ENCODE measurements at places on chromosomes 3 and 15.

DNA sequence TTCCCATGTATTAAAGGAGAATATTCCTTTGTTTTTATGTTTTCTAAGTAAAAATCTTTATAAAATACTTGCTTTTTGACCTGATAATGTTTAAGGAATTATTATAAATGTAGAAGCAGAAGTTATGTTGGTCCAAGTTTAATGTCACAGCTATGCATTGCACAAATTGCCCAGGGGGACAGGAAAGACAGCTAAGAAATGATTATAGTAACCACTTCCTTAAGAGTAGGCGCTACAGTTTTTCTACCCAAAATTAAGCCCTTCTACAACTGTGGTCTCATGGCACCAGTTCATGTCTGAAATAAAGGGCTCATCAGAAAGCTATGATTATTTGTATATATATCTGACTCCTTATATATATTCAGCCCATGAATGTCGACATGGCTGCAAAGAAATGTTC is 176.4 kb downstream of the GBE1 start:
- DNase-seq: no peak

DNA sequence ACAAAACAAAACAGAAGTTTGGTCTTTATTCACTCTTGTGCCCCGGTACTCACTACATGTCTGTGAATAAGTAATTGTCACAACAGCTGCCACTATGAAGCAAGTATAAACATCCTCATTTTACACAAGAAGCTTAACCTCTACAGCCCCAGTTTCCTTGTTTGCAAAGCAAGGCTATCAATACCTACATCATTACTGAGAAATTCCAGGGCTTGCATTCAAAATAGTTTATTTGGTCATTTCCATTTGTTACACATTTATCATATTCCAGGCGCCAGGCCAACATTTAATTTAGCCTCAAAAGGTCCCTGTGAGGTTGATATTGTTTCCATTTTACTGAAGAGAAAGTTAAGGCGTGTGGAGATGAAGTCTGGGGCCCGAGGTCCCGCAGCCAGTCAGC is 161.4 kb upstream of the LRTM1 start:
- no peak for DNase-seq

DNA sequence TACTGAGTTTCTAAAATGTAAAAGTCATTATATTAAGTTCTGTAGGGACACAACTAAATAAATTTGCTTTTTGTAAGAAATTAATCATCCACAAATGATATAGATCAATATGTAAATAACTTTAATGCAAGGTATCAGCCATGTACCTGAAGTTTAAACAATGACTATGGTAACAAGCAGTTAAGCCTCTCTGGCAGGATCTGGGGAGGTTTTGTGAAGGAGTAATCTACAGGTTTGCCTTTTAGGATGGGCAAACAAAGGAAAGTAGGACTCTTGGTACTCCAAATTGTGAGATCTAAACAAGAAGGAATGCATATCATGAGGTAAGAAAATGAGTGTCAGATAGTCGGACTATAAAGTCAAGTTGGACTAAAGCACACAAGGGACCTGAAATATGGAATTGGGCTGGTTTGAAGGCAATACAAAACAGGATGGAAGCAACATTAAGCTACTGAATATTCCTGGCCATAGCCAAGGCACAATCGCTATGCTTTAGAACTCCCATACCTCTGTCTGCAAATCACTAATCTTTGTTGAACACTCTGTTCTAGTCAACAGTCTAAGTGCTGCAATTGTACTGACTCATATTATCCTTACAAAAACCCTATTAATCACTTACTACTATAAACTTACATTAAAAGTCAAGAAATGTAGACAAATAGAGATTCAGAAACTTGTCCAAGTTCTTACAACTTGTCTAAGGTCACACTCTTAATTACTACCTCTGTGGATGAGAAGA is 412.8 kb downstream of the DIPK2A start:
- no peak for DNase-seq

- no peak for DNase-seq
These were observed at the start of gene ADCY5 for GRCh38 chr3:123448536-123449101. TSS of gene ADCY5 (minus strand) at chr3:123449090. CDS start at chr3:123448545, 545 bp downstream.

DNA sequence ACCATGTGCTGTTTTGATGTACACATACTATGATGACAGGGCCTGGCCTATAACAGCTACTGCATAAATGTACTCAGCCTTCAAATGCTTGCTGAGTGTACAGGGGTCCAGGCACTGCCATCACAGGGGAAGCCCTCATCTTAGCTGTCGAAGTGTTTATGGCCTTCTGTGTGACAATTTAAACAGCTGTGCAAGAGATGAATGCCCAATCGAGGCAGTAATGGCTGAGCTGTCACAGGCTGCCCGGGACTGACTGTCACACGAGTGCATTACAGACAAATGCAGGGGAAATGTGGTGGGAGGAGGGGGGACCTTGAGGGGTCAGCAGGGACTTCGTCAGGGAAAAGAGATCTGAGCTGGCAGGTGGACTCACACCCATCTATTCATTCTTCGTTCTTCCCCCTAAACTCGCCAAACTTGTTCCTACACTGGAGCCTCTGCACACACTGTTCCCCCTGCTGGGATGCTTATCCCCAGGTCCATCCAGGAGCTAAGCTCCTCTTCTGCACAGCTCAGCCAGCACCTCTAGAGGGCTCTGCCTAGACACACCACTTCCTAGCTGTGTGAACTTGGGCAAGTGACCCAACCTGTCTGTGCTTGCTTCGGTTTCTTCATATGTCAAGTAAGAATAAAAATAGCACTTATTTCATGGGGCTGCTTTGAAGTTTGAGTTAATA is 156.2 kb upstream of the IQSEC1 start:
- no peak for DNase-seq

GRCh38 chr3:123949641-123950040 is 11.4 kb downstream of the CCDC14 start:
- DNase-seq: no peak

- DNase-seq: no peak
These were observed 217.7 kb upstream of the CGNL1 start for GRCh38 chr15:57158589-57158988.

DNA sequence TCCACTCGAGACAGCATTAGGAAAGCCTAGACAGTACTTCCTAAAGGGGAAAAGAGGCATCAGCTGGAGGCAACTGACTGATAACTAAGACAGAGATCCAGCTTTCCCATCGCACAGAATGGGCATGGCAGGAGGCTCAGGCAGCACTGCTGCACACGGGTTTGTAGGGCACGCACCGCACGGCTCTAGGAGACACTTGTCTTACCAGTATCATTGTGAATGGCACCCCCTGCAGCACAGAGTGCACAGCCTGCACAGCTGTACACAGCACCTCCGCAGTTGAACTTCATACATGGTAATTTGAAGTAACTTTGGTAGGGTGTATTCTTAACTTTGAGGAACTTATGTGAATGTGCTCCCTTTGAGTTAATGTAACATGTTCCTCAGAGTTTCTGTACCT is 281.6 kb downstream of the PLCL2 start:
- DNase-seq: no peak

- DNase-seq: no peak
These were observed 198.7 kb downstream of the AKAP13 start for GRCh38 chr15:85578941-85579701.

- no peak for DNase-seq
These were observed 27.8 kb upstream of the ST8SIA2 start for GRCh38 chr15:92365906-92366305.

- DNase-seq: no peak
These were observed 6.3 kb upstream of the CTSH start for GRCh38 chr15:78950902-78951840.

DNA sequence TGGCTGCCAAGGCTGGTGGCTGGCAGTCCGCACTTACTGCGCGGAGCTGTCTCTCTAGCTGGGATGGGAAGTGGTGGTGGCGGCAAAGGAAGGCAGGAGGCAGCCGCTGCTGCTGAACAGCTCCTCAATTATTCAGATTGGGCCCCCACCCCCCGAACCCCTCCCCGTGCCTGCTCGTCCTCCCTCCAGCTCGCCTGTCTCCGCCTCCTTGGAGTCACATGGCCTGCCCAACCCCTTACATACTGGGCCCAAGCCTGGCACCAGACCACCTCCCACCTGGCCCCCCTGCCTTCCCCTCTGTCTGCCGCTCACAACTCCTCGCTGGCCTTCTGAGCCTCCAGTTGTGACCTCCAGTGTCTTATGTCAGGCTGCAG is at the start of gene SLC7A14:
Gene SLC7A14 (minus strand): TSS at position 139 of the 374 bp plus-strand sequence. CDS start 59,139 bp downstream, outside the sequence.
- DNase-seq: no peak

GRCh38 chr3:194592798-194593752 is 40.1 kb downstream of the TMEM44 start:
- DNase-seq: no peak

GRCh38 chr3:146265720-146266119 is 14.8 kb upstream of the PLSCR4 start:
- no peak for DNase-seq

GRCh38 chr3:51709675-51710074 is 2.8 kb downstream of the GRM2 start:
- DNase-seq: no peak

DNA sequence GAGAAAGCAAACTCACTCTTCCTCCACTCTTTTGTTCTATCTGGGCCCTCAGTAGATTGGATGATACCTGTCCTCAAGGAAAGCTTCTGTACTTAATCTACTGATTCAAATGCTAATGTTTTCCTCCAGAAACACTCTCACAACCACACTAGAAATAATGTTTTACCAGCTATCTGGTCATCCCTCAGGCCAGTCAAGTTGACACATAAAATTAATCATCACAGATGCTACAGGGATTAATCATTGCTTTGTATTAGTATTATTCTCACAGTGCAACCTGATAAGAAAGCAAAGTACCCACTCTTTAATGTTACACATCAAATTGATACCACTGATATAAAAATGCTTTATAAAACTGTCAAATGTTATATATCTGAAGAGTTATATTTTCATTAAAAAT is 52.9 kb upstream of the ARL6 start:
- DNase-seq: no peak

DNA sequence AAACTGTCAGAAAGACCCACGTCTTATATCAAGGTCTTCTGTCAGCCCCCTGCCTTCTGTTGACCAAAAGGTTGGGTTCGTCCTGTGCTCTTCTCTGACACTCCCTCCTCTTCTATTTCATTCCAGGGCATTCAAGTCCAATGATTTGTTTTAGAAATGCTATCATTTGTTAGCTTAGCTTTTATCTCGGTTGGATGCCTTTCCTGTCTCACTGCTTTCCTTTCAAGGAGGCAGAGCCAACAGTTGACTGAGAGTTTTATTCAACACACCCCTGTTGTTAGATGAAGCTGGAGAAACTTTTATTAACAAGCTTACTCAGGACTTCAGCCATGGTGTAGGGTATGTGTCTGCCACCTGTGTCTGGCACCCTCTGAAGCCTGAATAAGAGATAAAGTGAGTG is 112.0 kb upstream of the SLC7A14 start:
- DNase-seq: no peak

DNA sequence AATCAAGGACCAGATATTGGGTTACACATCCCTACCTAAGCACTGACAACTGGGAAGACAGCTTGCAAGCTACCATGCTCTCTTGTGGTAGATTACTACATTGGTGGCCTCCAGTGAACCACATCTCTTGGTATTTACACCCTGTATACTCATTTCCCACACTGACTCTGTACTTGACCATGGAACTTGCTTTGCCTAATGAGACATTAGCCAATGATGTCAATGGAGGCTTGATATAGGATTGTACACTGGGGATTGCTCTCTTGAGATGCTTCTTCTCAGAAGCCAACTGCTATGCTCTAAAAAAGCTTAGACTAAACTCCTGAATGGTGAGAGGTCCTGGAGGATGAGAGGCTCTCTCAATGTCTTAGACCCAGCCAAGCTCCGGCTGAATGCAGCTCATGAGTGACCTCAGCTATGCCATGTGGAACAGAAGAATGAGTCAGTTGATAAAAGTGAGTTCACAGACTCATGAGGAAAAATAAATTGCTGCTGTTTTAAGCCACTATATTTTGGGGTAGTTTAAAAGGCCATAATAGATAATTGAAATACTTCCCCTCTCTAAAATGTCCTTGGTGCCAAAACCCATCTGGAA is 61.5 kb upstream of the GALNT15 start:
- DNase-seq: no peak

- peak; percentile 7 for DNase-seq
These were observed 490 bp downstream of the TOMM70 start for GRCh38 chr3:100400419-100400779.

GRCh38 chr3:177679568-177680471 is 482.5 kb upstream of the TBL1XR1 start:
- no peak for DNase-seq

- DNase-seq: no peak
These were observed 83.7 kb upstream of the ARHGEF3 start for GRCh38 chr3:56885453-56885852.

DNA sequence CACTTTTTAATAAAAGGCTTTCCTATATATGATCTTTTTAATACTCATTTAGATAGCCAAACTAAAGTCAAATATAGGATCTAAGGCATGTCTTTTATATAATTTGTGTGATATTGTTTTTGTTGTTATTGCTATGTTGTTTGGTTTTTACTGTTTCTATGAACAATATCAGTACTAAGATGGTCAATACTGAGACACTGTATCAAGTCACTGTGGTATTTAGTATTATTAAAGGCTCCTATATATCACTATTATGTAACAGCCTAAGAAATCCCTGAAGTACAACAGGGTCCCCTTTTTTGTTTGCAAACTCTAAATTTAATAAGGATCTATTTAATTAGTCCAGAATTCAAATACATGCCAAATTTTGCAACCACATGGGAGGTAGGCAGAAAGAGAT is 61.9 kb downstream of the TBC1D5 start:
- DNase-seq: no peak

GRCh38 chr3:196519718-196520082 is 4.6 kb upstream of the SMCO1 start:
- no peak for DNase-seq

DNA sequence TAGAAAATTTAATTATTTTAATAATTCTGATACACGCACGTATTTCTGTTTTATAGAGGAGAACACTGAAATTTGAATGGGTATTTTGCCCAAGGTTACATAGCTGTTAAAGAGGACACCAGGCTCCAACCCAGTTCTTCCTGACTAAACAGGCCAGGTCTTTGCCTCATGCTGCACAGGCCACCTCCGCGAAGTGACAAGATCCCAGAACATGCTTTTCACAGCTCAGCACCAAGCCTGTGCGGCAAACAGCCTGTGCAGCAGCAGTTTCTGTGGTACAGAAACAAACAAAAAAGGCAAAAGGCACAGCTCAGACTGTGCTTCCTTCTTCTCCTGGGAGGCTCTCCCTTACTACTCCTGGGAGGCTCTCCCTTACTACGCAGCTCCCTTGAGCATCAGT is 6.5 kb downstream of the FOXL2 start:
- DNase-seq: no peak

All from GM12892 (cell line).